ENCODE measurements at places on chromosomes 13 and 19.

GRCh38 chr19:50497022-50497405 is 14.0 kb downstream of the JOSD2 start:
- no peak for DNase-seq

- no peak for DNase-seq
Measured at GRCh38 chr19:46931202-46931601, 70.4 kb downstream of the ARHGAP35 start.

GRCh38 chr19:41324921-41325639 is 15.1 kb downstream of the CCDC97 start:
- DNase-seq, result no peak

- no peak for DNase-seq
Measured at GRCh38 chr13:35470671-35471661, 5.5 kb downstream of the MAB21L1 start.

DNA sequence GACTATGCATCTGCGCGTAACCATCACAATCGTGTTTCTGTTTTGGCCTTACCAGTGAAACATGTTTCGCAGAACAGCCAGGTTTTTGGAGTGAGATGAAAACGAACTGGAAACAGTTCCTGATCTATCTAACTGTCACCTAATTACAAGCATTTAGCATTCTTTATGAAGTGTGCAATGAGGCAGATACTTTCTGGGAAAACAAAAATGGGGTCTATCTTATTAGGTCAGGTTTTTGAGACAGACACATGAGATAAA is 182.8 kb downstream of the LMO7 start:
- DNase-seq, result no peak

DNA sequence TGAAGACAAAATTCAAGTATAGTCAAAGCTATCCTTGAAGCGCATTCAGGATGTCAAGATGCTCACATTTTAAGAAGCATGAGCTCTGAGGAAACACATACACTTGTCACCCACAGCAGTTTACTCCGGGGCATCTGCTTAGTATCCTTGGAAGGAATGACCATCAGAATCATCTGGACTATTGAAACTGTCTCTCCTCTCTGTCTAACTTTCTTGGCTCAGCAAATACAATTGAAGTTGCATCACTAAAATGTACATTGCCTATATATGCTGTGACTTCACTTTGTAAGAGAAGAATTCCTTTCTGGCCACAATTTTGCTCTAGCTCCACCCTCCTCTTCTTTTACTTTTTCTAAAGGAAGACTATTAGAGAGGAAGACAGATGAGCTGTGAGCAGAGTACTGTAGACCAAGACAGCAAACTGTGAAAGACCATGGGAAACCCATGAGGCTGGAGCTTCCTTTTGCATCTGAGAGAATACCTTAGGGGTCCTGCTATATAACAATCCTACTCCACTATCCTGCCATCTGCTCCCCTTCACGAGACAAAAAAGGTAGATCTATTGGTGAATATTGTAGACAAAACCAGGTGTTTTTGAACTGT is 906.3 kb downstream of the PCDH9 start:
- no peak for DNase-seq

DNA sequence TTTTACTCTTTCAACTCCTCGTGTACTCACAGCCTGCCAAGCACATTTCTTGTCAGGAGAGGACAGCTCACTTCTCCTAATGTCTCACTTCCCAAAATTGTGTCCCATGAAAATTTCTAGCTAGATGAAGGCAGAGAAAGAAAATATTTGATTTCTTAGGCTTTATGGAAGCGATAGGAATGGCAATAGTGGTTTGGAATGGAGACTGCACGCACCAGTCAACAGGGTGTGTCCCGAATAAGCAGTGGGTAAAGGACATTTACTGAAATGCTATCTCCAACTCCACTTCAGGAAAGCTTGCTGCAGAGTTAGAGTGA is 321 bp upstream of the ZNF222 start:
- no peak for DNase-seq

DNA sequence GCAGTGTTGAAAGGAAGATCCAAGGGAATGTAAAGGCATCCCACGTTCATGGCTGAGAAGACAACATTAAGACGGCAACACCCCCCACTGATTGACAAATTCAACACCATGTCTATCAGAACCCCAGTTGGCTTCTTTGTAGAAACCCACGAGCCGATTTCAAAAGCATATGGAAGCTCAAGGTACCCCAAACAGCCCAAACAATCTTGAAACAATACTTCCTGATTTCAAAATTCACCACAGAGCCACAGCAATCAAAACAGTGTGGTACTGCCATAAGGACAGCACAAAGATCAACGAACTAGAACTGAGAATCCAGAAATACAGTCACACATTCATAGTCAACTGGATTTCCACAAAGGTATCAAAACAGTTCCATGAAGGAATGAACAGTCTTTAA is 6.2 kb downstream of the MIER2 start:
- no peak for DNase-seq

DNA sequence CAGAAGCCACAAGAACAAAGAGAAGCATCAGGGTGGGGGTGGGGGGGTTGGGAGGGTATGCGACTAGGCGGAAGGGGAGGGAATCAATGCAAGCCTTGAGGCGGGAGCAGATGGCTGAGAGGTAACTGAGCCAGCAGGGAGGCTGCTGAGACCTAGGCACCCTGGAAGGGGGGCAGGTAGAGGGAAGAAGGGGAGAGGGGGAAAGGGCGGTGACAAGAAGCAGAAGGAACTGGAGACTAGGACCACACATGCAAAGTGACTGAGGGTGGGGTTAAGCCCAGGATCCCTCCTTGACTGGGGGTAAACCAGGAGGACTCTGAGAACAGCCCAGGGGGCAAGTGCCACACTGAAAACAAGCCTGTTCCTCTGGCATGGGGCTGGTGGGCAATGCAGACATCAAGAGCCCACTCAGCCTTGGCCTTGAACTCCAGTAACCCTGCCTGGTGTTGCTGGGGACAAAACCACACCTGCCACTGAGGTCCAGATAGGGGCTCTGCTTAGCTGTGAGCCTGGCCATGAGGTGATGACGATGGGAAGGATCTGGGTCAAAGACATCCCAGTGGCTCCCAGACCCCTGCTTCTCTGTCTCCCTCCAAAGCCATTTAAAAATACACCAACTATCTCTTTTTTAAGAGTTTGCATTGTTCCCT is 20.3 kb downstream of the OPA3 start:
- DNase-seq, result no peak

- DNase-seq, result no peak
Measured at GRCh38 chr13:20378721-20379120, 146.6 kb upstream of the GJB6 start.

DNA sequence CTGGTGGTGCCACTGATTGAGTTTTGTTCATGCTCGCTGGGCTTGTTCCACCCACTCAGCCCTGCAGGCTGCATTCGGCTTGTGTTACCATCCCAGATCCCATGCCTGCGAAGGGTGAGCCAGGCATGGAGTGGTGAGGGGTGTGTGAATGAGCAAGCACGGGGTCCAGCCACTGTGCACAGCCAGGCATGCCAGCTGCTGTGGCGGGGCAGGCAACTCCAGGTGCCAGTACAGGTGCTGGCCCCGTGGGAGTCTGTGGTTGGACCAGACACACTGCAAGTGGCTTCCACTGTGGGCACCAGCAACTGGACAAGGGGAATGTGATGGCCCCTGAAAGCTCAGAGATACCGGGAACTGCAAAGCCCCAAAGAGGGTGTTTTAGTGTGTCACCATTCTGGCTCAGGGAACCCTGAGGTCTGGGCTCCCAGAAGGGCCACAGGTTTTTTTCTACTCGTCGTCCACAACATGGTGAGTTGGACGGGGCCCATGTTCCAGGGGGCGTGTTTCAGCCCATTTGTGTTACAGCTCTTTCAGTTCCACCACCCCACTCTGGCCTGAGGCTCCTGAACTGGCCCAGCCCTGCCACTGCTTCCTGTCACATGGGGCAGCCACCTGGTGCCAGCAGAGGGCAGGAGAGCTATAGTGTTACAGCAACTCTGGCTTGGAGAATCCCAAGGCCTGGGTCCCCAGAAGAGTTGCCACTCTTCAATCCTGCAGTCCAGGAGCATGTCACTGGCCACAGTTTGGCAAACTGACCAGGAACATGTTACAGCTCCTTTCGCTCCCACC is 217.0 kb upstream of the OBI1 start:
- DNase-seq, result no peak

- no peak for DNase-seq
Measured at GRCh38 chr13:20404488-20405222, 121.0 kb downstream of the CRYL1 start.

DNA sequence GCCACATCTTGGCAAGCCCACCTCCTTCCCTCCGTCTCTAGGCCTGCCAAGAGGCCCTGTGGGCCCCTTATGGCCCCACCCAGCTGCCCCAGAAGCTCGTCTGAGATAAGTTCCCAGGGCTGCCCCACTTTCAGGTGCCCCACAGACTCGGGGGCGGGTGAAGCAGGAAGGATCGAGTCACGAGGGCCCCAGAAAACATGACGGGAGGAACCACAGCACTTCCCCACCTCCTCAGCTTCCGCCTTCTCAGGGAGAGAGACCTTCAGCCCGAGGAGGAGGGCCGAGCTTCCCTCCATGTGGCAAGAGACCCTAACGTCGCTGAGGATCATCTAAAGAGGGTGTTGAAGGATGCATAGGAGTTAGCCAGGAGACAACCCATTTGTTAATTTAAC is 4.5 kb upstream of the IL12RB1 start:
- DNase-seq, result peak; percentile 86

DNA sequence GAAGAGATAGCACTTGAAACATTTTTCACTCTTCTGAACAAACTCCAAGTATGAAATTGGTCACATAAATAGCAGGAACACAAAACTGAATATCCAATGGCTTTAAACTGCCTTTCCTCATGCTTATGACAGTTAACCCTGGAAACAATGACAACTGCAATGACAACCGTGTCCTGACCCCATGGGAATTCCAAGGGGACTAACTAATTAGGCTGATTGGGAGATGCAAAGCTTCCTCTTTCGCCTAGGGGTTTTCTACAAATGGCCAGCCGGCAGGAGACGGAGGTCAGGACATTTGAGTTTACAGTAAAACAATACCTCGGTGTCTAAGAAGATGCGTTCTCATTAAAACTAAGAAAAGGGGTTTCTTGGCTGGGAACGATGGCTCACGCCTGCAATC is 53.0 kb upstream of the URAD start:
- no peak for DNase-seq

DNA sequence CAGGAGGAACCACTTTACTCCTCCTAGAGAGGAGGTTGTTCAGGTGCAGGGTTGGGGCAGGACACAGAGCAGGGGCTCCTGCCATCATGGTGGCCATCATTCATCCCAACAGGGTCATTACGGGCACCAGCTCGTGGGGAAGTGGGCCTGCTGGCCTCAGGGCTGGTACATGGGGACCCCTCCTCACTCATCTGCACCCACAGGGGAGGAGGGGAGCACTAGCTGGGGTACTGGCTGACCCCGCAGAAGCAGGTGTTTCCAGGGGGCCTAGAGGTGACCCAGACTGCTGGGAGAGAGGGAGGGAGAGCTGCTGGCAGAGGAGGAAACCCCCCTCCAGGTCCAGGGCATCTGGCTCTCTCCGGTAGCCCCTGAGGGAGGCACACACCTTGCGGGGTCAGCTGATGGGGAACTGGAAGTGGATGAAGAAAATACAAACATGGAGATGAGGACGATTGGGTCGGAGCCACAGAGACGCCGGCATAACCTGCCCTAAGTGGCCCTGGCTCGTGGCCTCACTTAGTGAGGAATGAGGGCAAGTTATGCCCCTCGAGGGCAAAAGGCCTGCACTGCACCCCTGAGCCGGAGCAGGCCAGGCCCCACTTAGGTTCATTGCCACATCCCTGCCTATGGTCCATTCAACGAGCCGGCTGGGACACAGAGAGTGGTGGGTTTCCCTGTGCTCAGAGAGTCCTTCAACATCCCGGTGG is 76.2 kb downstream of the SOX1 start:
- DNase-seq, result no peak

- DNase-seq, result no peak
Measured at GRCh38 chr13:36461506-36461905, 29.2 kb downstream of the CCNA1 start.

- DNase-seq, result peak; percentile 86
Measured at GRCh38 chr19:19540715-19541515, 2.9 kb downstream of the CILP2 start.

GRCh38 chr19:51079481-51080110 is 3.1 kb downstream of the KLK14 start:
- DNase-seq, result no peak

GRCh38 chr13:25922376-25922775 is 129.4 kb downstream of the SHISA2 start:
- DNase-seq, result no peak

- no peak for DNase-seq
Measured at GRCh38 chr13:94303644-94304174, 175.8 kb downstream of the DCT start.

- no peak for DNase-seq
Measured at GRCh38 chr13:94550062-94550738, 45.8 kb downstream of the TGDS start.

All from activated naive CD4-positive, alpha-beta T cell treated with anti-CD3 and anti-CD28 coated beads, Interleukin-2, amount 50 U/mL, for 72 hours (primary cell).